ENCODE measurements at places on chromosomes 16 and 17. TPM values are rescaled to one million over a fixed set of nuclear protein-coding genes. Genes with fewer than 3 reads are reported as not detected.

KRT28 gene
- total RNA-seq, result not detected

DNA sequence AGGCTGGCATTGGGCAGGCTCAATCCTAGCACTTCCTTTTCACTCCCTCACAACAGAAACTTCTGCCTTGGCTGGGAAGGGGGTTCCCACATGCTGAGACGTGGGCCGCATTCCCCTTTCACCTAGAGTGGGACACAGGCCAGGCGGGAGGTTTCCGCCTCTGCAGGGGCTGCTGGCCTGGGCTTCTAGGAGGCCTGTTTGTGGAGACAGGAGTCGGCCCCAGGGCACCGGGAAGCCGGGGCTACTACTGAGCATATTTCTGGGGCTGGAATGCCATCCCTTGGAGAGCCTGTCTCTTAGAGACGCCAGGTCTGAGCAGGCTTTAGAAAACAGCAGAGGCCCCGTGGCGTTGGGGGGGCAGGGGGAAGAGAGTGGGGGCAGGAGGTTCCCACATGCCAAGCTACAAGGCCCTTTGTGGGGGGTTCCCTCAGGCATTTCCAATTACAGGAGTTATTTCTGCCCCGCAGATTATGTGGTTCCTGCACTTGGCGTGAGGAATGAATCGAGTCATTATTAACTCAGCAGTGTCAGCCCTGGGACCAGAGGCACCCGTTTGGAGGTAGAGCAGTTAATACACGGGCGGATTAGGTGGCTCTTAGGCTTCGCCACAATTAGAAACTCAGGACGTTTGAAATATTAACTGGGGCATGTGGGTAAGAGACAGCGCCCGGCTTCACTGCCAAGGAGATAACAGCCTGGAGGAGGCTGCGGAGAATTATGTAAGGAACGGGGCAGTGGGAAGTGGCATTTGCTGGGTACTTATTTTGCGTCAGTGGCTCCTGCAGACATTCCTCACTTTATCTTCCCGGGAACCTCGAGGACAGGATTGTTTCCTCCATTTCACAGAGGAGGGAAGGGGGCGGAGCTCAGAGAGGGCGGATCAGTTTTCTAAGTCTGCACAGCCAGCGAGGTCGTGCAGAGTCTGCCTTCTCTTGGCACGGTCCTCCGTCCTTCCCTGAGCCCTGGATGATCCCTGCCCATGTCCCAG lies 162.5 kb downstream of the MAF start:
- H3K27ac ChIP-seq, result peak overlapping the region; percentile 98
- no peak overlapping the region for H3K4me3 ChIP-seq
- no peaks in the 10 kb centered on the region for H3K27me3 ChIP-seq
- peak; percentile 72 for DNase-seq
- no peaks in the 10 kb centered on the region for H3K36me3 ChIP-seq

DNA sequence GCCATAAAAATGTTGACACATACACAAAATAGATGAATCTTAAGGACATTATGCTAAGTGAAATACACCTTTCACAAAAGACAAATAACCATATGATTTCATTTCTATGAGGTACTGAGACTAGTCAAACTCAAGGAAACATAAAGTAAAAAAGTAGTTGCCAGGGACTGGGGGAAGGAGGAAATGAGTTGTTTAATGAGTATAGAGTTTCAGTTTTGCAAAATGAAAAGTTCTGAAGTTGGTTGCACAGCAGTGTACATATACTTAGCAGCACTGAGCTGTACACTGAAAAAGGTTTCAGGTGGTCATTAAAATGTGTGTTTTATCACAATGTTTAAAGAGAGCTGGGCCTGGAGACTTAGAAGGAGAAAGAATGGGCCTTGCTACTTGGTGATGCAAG lies 4.7 kb upstream of the SLC13A2 start:
- H3K4me3 ChIP-seq, result no peak overlapping the region
- peaks cover 29% of the 10 kb centered on the region for H3K4me1 ChIP-seq
- peaks cover 58% of the 10 kb centered on the region for H3K27me3 ChIP-seq
- H3K36me3 ChIP-seq, result no peaks in the 10 kb centered on the region
- DNase-seq, result no peak
- no peak overlapping the region for H3K27ac ChIP-seq

CLEC3A gene
- not detected for total RNA-seq

DNA sequence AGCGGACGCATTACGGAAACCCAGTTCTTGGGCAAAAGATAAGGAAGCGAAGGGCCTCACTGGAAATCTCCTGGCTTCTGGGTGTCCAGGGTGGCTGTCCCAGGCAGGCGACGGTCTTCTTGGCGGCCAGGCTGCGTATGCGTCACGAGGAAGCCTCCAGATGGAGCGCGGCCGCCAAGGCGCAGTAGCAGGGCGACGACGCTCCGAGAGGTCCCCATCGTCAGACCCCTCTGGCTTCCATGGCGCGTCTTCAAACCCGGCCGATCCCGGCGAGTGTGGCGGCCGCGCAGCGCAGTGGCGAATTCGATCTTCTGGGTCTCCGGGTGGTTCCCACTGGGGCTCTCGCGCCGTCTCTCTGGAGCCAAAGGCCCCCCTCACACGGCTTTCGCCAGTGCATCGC lies 13.8 kb upstream of the ANKRD40CL start:
- no peaks in the 10 kb centered on the region for H3K4me1 ChIP-seq
- H3K36me3 ChIP-seq, result no peaks in the 10 kb centered on the region
- H3K27ac ChIP-seq, result no peak overlapping the region
- H3K27me3 ChIP-seq, result no peaks in the 10 kb centered on the region
- H3K4me3 ChIP-seq, result no peak overlapping the region
- no peak for DNase-seq

PPL gene
- 24.1 TPM for total RNA-seq

GRCh38 chr17:79258041-79258440 lies 183.4 kb downstream of the ENGASE start:
- no peaks in the 10 kb centered on the region for H3K4me1 ChIP-seq
- H3K36me3 ChIP-seq, result no peaks in the 10 kb centered on the region
- H3K4me3 ChIP-seq, result no peak overlapping the region
- no peak overlapping the region for H3K27ac ChIP-seq

LPO gene
- total RNA-seq, result not detected

DNA sequence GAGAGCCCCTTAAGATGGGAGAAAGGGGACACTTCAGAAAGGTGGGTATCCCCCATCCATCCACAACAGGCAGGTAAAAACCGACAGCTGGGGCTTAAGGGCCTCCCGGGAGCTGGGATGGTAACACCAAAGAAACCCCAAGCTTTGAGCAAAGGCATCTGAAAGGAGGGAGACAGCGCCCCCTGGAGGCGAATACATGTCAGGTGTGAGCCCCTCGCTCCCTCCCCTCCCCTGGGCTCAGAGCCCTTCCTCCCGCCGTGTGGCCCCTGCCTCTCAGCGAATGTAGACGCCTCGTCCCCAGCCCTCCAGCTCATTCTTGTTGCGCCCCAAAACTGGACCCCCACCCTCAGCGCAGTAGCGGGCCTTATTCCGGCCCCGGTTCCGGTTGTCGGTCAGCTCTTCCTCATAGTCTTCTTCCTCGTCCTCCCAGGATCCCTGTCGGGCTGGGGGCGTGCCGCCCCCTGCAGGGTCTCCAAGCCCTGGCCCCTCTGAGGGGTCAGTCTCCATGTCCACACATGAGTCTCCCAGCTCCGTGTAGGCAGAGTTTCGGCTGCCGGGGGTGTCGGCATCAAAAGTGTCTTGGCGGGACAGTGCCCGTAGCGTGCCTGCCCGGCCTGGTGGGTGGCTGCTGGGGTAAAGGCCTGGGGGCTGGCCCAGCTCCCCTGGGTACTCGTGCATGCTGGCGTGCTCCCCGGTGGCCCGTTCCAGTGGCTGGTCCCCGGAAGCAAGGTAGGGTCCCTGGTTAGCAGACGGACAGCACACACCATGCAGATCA lies 9.1 kb upstream of the ARL5C start:
- H3K36me3 ChIP-seq, result peaks cover 18% of the 10 kb centered on the region
- no peaks in the 10 kb centered on the region for H3K4me1 ChIP-seq
- H3K27ac ChIP-seq, result no peak overlapping the region
- DNase-seq, result peak; percentile 97
- H3K27me3 ChIP-seq, result no peaks in the 10 kb centered on the region

DNA sequence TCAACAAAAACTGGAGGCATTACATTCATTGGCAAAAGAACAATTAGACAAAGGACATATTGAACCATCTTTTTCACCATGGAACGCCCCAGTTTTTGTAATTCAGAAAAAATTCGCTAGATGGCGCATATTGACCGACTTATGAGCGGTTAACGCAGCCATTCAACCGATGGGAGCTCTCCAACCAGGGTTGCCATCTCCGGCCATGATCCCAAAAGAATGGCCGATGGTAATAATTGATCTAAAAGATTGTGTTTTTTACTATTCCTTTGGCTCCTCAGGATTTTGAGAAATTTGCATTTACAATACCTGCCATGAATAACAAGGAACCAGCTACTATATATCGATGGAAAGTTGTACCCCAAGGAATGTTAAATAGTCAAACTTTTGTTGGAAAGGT lies 21.4 kb downstream of the ALOX15B start:
- peaks cover 7% of the 10 kb centered on the region for H3K4me1 ChIP-seq
- H3K36me3 ChIP-seq, result no peaks in the 10 kb centered on the region
- H3K4me3 ChIP-seq, result no peak overlapping the region

GRCh38 chr17:41340494-41340893 lies 10.1 kb downstream of the KRT33A start:
- H3K27me3 ChIP-seq, result no peaks in the 10 kb centered on the region
- H3K4me3 ChIP-seq, result no peak overlapping the region
- no peaks in the 10 kb centered on the region for H3K36me3 ChIP-seq
- H3K27ac ChIP-seq, result no peak overlapping the region
- no peak for DNase-seq

CAVIN1 gene
- 3.1 TPM for total RNA-seq

CACNG5 gene
- not detected for total RNA-seq

Data from endodermal cell (in vitro differentiated cells).